ENCODE measurements at places on chromosomes 11 and 22.

DNA sequence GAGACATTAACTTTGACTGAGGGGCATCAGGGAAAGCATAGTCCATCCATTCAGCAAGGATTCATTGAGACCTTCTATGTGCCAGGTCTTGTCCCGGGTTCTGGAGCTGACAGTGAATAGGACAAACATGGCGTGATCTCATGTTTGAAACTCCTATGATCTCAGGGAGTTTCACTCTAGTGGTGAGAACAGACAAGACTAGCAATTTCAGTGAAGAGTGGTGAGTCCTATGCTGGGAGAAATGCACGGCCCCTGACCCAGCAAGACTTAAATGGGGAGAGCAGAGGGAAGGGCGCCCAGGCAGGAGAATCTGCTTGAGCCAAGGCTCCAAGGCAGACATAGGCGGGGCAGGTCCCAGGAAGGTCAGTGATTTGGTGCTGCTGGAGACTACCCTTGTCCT lies 155.7 kb downstream of the CEP164 start:
- DNase-seq = peak; percentile 0

GRCh38 chr11:120168960-120169681 lies 31.2 kb upstream of the TRIM29 start:
- peak; percentile 64 for DNase-seq

GRCh38 chr11:26025676-26026075 lies 306.3 kb upstream of the ANO3 start:
- DNase-seq = no peak

GRCh38 chr11:104964247-104964646 lies 4.1 kb downstream of the CASP4 start:
- no peak for DNase-seq

GRCh38 chr11:20015101-20015500 lies 145.2 kb downstream of the DBX1 start:
- DNase-seq = no peak

DNA sequence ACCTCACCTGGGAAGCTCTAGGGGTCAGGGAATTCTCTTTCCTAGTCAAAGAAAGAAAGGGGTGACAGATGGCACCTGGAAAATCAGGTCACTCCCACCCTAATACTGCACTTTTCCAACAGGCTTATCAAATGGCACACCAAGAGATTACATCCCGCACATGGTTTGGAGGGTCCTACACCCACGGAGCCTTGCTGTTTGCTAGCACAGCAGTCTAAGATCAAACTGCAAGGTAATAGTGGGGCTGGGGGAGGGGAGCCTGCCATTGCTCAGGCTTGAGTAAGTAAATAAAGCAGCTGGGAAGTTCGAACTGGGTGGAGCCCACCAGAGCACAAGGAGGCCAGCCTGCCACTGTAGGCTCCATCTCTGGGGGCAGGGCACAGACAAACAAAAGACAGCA lies 2830.6 kb upstream of the OR11H1 start:
- DNase-seq = no peak

GRCh38 chr22:29014773-29015172 lies 46.9 kb downstream of the C22orf31 start:
- no peak for DNase-seq

DNA sequence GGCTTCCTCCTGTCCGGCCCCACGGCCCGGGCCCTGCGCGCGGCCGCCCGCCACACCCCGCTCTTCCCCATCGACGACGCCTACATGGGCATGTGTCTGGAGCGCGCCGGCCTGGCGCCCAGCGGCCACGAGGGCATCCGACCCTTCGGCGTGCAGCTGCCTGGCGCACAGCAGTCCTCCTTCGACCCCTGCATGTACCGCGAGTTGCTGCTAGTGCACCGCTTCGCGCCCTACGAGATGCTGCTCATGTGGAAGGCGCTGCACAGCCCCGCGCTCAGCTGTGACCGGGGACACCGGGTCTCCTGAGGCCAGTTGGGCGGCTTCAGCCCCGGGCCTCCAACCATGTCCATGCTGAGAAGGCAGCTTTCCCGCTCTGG lies 6.2 kb downstream of the B3GNT6 start:
- DNase-seq = no peak

DNA sequence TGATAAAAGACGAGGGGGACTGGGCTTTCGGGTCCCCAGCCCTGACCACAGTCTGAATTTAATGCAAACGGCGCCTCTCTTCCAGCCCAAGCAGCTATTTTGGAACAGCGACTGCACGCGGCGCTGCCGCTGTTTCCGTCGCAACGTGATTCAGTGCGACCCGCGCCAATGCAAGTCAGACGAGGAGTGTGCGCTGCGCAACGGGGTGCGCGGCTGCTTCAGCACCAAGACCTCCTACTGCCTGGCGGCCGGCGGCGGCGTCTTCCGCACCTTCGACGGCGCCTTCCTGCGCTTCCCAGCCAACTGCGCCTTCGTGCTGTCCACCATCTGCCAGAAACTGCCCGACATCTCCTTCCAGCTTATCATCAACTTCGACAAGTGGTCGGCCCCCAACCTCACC lies 56.7 kb downstream of the TECTA start:
- DNase-seq = no peak

DNA sequence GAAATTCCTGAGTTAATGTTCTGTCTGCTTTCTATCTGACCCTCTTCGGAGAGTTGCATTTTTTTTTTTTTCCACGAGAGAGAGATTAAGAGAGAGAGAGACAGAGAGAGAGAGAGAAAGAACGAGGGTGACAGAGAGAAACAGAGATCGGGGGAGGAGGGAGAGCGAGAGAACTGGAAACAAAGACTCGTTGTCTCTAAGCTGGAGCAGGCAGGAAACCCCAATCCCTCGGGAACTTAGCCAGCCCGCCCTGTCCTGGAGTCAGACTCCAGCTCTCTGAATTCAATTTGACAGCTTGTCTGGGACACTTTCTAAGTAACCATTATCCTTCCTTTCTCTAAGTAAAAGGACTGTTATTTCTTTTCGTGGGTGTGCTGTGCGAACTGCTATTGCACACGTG lies 76.9 kb downstream of the KCNJ1 start:
- DNase-seq = peak; percentile 88

DNA sequence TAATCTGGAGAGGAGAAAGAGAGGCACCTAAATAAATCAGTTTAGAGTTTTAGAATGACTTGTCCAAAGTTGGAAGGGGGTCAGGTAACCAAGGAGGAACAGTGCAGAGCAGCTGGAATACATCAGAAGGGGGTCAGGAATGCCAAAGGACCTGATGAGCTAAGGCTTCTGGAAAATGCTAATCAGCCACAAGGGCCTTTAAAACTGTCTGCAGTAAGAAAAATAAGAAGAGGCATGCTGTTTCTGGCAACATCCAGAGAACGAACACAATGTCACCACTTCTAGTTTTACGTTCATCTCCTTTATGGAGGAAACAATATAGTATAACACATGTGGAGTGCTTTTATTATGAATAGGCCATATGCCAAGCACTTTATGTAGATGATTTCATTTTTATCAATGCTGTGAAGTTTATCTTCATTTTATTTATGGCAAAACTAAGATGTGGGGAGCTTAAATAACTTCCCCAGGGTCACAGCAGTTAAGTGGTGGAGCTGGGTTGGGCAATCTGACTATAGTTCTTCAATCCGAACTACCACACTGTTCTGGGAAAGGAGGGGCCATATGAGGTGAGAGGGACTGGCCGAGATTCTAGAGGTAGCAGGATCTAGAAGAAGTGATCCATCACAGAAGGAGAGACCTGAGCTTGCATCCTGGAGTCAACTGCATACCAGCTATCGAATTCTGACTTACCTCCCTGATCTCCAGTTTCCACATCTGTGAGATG lies 22.6 kb downstream of the ACO2 start:
- DNase-seq = no peak

DNA sequence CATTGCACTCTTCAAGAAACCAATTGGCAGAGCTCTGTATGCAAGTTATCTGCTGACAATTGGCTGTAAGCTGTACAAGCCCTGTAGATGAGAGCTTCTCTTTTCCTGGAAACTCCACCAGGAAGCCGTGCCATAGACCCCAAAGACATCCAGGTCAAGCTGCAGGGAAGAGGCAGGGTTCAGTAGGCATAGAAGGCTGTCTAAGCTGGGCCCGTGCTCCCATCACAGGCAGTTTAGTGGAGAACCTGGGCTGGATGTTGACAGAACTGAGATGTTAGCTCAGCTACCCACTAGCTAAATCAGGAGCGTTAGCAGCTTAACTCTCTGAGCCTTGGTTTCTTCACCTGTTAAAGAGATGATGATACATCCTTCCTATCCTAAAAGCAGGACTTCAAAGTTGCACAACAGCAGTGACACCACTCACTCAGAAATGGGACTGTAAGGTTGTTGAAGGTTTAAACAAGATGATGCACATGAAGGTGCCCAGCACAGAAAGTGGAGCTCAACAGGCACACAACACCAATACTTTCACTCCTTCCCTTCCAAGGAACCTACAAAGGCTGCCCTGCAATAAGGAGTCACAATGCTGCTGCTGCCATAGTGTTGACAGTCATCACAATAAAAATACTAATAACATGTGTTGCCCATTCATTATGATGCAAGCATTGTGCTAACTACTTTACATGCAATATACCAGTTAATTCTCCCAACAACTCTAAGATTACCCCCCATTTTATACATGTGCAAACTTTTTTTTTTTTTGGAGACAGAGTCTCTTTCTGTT lies 115.4 kb downstream of the ZBTB16 start:
- DNase-seq = no peak

DNA sequence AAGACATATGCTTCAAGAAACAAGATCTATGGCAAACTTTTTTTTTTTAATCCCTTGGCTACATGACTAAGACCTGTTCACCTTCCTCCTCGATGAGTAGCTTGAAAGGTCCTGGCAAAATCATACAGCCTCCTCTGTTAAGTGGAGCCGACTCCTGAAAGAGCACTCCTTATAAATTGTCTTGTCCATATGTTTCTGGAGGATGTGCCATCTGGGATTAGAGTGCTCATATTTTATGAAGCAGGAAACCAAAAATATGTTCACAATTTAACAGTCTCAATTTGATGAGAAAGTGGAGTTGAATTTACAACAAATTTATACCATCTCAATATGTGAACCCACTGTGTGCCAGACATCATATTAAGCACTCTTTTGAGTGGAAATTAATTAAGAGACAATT lies 912.1 kb upstream of the FAT3 start:
- no peak for DNase-seq
